Karpas-422 (cell line): ENCODE measurements at places on chromosomes 1 and 21.

DNA sequence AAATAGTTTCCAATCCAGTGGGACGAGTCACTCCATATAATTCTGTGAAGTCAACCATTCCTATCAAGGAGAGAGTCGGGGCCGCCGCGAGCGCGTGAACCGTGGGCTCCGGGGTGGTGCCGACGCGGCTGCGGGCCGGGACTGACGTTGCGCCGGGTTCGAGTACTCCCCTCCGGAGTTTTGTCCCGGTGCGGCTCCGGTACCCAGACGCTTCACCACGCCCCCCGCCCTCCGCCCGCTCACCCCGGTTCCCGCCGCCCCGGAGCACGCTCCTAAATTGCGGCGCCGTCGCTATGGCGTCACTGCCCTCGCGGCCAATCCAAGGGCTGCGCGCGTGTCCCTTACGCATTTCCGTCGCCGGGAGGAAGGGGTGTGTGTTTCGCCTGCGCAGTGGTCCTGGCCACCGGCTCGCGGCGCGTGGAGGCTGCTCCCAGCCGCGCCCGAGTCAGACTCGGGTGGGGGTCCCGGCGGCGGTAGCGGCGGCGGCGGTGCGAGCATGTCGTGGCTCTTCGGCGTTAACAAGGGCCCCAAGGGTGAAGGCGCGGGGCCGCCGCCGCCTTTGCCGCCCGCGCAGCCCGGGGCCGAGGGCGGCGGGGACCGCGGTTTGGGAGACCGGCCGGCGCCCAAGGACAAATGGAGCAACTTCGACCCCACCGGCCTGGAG is at the start of gene ATAD3B:
TSS of gene ATAD3B (plus strand) at position 377 of the 664 bp plus-strand sequence. CDS start at position 497, 120 bp downstream.
- DNase-seq, result peak; percentile 97

DNA sequence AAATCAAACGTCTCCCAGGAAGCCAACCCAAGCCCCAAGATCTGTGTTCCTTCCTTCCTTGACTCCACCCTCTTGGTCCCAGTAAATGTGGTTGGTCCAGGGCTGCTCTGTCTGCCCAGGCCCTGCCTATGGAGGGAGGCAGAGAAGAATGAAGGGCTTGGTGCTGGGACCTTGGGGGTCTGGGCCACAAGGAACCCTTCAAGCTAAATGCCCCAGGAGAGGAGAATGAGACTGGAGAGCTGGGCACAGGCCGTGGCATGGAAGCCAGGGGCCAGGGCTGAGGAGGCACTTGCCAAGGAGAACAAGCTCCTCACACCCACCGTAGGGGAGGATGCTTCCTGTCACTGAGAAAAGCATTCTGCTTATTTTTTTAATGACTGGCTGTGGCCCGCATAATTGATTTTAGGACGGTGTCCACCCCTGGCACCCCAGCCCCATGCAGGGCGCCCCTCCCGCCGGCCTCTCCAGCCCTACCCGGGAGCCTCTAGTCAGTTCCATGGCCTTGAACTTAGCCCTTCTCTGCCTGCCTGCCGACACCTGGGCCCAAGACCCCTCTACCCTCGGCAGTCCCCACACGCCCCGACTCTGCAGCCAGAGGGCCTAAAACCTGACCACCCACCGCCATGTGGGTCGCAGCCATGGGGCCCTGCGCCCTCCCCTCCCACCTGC is 889 bp downstream of the CLEC20A start:
- DNase-seq, result no peak

DNA sequence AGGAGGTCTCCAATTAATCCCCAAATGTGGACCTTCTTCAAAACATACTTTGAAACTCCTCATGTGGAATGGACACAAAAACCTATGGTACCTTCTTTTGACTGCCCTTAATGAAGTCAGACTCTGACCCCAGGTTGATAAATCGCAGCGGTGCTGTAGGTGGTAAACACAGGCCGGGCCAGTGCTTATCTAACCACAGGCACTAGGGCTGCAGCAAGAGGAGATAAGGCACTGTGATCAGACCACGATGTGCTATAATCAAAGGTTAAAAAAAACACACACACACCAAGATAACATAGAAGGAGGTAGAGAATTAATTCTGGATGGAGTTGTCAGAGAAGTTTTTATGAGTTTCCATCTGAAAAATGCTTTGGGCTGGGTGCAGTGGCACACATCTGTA is 52.3 kb upstream of the SIPA1L2 start:
- DNase-seq, result no peak

DNA sequence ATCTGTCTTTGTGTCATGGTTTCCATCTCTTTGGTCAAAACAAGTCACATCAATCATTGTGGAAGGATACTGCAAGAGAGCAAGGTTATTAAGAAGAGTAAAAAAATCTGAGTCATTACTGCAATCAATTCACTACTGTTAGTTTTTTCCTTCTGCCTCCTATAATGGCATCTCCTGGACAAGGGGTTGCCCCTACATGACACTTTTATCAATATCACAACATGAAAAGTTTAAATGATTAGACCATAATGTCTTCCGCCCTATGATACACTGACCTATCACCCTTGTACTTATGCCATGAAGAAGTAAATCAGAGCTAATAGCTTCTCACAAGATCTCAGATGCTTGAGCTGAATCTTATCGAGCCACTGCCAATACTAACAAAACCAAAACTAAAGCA is 223.9 kb downstream of the KCNK2 start:
- no peak for DNase-seq

DNA sequence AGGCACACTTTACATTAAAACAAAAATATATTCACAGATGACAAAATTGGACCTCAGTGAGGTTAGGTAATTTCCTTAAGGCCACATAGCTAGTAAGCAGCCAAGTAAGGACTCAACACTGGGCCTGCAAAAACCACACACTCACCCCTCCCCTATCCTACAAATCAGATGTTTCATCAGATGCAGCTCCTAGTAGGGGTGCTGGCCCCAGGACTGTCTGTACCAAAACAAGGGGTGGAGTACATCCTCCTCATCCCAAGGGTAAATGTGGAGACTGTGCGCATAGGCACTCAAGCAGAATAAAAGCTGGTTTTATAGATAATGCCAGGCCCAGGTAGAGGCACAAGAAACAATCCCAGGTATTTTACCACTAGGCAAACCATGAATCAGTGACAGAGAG is 25.7 kb downstream of the URB1 start:
- DNase-seq, result no peak

- DNase-seq, result no peak
Observed at GRCh38 chr1:64917328-64917861, 49.0 kb downstream of the JAK1 start.

DNA sequence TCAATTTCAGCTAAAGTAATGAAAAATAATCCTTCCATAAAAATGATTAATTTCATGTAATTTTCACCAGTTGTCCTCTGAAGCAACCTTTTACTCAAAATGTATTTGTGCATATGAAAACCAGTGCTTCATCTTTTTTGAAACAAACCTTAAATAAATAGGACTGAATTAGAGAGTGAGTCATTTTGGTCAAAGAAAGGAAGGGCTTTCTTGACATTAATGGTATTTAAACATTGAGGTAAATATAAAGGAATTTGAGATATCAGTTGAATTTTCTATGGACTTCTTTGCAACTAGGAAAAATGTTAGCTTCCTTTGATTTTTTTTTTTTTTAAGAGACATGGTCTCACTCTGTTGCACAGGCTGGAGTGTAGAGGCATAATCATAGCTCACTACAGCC is 38.7 kb downstream of the SNX7 start:
- no peak for DNase-seq

DNA sequence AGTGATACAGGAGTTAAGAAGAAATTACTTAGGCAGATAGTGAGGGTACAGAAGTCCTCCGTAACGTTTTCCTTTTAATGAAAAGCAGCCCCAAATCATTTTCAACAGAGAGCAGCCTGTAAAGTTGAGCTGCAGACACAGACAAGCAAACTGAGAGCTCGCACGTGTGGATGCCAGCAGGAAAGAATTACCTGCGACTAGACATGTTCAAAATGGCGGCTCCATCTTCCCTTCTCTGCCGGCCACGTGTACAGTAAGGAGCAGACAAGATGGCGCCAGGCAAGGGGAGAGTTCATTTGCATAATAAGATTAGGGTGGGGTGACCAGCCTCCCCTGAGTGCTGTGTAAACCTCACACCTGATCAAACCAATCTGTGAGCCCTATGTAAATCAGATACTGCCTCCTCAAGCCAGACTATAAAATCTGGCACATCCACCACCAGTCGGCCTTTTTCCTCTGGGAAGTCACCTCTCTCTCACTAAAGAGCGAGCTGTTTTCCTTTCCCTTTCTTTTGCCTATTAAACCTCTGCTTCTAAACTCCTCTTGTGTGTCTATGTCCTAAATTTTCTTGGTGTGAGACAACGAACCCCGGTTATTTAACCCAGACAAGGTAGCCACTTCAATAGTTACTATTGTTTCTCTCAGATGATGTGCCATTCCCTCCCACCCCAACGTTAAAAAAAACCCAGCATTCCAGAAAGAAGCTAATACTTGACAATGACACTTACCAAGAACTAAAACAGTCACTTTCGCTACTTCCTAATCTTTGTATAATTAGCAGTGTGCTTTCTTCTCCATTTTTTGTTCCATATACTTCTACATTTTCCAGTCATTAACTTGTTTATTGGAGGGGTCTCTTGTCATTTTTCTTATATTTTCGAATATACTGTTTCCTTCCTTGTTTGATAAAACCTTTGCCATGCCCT is 27.4 kb downstream of the DUSP10 start:
- no peak for DNase-seq

DNA sequence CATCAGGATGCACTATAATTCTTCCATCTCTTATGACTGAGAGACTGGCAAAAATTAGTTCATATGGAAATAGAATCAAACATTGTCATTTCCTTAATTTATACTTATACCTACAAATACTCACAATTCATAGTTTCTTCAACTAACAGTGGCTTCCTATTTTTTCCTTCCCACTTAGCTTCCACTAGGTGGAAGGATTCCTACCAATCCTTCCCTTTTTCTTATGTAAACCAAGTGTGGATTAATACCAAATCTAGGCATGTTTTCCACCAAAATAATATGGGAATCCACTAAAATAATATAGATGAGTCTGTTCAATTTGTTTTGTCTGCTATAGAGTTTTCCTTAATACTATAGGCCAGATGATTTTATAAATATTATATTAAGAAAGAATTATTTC is 1537.1 kb downstream of the PLA2G4A start:
- DNase-seq, result no peak

DNA sequence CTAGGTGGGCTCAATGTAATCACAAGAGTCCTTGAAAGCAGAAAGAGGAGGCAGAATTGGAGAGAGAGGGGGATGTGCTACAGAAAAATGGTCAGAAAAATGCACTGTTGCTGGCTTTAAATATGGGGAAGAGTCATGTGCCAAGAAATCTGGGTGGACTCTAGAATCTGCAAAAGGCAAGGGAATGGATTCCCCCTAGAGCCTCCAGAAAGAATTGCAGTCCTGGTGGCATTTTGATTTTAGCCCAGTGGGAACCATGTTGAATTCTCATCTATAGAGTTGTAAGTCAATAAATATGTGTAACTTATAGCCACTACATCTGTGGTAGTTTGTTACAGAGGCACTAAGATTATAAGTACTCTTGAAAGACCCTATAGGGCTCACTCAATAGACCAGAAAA is 210.3 kb downstream of the ASTN1 start:
- DNase-seq, result peak; percentile 47

- DNase-seq, result no peak
Observed at GRCh38 chr21:33246506-33246905, 16.8 kb downstream of the IFNAR2 start.

DNA sequence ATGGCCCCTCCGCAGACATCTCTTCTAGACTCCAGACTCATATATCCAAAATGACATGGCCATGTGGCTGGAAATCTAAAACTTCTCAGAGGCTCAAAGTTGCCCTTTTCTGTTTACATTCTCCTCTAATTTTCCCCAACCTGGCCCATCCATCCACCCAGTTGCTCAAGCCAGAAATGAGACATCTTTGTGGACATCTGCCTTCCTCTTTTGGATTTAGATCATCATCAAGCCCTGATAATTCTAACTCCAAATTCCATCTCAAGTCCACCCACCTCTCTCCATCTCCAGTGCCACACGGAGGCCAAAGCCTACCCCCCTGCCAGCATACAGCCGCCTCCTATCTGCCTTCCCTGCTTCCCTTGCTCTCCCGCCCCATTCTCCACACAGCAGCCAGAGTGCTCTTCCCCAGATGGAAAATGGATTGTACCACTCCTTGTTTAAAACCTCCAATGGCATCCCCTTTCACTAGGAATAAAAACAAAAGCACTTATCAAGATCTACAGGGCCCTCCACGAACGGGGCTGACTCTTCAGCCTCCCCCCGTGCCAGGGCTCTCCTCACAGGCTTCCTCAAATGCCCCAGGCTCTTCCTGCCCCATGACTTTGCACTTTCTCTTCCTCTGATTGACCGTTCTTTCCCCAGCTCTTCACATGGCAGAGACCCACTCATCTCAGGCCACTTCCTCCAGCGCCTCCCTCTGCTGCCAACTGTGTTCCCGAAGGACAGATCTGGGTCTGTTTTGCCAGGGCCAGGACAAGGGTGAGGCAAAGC is 40.1 kb downstream of the SYT6 start:
- DNase-seq, result no peak

DNA sequence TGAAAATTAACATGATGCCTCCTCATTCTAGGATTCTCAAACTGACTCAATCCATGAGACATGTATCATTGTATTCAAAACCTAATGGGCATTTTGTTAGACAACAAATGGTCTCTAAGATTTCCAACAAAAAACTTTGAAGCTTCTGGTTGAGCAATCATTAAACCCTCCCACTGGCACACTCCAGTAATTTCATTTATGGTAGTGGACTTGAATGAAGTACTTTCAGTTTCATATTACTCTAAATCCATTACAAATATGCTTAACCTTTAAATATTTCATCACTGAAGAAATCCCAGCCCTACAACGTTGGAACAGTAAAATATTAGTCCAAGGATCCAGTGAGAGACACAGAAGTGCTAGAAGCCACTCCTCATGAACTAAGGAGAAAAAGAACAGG is 43.5 kb downstream of the GBP6 start:
- DNase-seq, result no peak

DNA sequence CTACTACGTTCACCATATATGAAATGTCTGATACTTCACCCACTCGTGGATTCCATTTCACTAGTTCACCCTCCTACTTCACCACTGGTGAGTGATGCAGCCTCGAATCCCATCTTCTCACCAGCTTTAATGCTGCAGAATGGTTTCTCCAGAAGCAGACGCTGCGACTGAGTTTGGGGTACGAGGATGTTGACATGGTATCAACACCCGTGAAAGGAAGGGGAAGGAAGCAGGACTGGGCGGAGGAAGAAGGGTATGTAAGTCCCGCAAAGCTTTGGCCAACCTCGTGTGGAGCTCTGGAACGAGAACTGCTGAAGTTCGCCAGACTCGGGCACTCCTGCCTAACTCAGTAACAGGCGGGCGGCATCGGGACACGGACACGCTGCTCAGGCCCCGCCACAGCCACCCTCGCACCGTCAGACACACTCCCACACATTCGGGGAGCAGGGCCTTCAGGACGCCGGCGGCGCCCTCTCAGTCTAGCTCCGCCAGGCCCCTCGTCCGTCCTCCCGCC is 833 bp upstream of the DIP2A start:
- DNase-seq, result peak; percentile 81

GRCh38 chr1:203147376-203147775 is 19.9 kb downstream of the ADORA1 start:
- no peak for DNase-seq

GRCh38 chr1:193569096-193569982 is 382.9 kb upstream of the B3GALT2 start:
- DNase-seq, result no peak

- DNase-seq, result no peak
Observed at GRCh38 chr1:17193222-17194132, 11.5 kb upstream of the PADI1 start.

- no peak for DNase-seq
Observed at GRCh38 chr1:178382372-178382771, 114.4 kb downstream of the CLEC20A start.
